ENCODE measurements at places on chromosomes 4 and X. TPM values are rescaled to one million over a fixed set of nuclear protein-coding genes. Genes with fewer than 3 reads are reported as not detected.
A peak's percentile ranks its signal among the peaks of the same experiment; 100 is the strongest.

TCEAL2 gene
- 28.0 TPM for total RNA-seq

MAGIX gene
- total RNA-seq: 1.8 TPM

GRCh38 chr4:169956091-169956843, 69.9 kb downstream of the MFAP3L start:
- no peak for ATAC-seq

DNA sequence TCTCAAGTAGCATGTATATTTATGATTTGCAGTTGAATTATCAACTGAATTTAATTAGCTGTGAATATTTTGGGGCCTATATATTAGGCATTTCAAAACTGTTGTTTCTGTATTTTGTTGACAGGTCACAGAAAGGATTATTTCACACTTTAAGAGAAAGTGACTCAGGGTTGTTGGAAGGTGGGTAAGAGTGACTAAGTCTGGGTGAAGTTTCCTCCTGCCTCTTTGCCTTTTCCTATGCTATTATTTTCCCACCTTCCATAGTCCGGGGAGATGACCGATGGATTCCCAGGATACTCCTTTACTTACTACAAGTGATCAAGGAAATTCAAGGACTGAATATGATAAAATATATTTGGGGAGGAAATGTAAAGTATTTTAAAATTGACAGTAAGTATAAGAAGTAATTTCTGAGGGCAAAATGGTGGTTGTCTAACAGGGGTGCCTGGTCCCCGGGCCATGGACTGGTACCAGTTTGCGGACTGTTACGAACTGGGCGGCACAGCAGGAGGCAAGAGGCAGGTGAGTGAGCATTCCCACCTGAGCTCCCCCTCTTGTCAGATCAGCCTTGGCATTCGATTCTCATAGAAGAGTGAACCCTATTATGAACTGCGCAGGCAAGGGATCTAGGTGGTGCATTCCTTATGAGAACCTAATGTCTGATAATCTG, 175.5 kb upstream of the GPRIN3 start:
- ATAC-seq: no peak

DNA sequence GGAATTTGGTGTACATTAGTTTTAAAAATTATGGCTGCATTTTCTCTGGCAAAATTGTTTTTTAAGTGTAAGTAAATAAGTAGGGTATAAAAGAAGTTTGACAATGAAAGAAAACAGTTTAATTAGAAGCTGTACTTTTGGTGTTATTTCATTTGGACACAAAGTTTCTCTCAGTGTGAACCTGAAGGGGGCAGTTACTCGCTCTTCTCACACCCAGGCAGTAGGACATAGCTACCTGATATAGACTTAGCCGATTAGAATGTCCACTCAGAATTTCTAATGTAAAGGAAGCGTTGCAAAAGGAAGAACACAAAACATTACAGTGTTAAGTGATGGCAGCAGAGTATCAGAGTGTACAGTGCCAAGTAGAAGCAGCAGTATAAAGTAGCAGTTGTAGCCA, 311.9 kb upstream of the TECRL start:
- no peak for ATAC-seq

GRCh38 chrX:153948847-153949805, 4.7 kb upstream of the RENBP start:
- ATAC-seq: no peak

- ATAC-seq: no peak
These were observed 51.5 kb upstream of the RAP2C start for GRCh38 chrX:132270699-132271098.

GRCh38 chr4:6452116-6452896, 20.1 kb downstream of the PPP2R2C start:
- no peak for ATAC-seq

GRCh38 chr4:1904042-1904441, 32.8 kb downstream of the NSD2 start:
- ATAC-seq: no peak

VCX gene
- 0.62 TPM for total RNA-seq

DNA sequence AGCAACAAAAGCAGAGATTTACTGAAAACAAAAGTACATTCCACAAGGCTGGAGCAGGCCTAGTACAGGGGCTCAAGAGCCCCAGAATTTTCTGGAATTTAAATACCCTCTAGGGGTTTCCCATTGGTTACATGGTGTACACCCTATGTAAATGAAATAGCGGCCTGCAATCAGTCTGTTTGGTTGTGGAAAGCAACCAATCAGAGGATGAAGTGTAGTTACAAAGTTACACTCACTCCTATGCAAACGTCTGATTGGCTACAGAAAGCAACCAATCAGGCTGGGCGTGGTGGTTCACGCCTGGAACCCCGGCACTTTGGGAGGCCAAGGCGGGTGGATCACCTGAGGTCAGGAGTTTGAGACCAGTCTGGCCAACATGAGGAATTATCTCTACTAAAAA, 13.8 kb upstream of the TXLNG start:
- ATAC-seq: no peak

DNA sequence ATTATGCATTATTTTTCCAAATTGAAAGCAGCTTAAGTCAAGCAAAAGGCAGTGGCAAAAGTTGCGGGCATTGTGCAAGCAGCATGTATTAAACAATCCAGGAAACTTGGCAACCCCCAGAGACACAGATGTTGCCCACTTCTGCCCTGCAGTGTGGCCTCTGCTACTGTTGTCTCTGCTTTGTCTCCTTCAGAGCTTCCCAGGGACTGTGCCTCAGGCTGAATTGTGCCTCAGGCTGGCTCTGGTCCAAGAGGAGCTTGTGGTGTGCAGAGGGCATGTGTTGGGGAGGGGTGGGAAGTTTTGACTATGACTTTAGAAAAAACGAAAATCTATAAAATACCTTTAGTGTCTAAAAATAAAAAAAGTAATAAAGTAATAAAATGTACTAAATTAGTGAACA, 201.4 kb downstream of the CCSER1 start:
- peak; percentile 100 for ATAC-seq

DNA sequence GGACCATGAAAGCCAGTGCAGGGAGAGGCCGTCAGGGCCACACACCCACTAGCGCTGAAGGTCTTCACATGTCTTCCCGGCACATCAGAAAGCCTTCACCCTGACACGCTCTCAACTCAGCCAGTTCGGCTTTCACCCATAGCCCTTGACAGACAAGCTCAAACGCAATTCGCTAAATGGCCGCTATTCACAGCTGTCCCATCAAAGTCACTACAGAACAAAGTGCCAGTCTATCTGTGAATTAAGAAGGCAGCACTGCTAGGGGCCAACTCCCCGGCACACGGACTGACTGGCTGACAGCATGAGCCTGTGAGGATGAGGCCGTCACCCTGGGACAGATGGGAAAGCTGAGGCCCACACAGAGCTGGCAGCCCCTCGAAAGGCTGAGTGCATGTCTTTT, 45.7 kb downstream of the ACOX3 start:
- peak; percentile 11 for ATAC-seq

GRCh38 chr4:86269354-86269753, 90.5 kb downstream of the MAPK10 start:
- peak; percentile 33 for ATAC-seq

TLR1 gene
- total RNA-seq: not detected

DNA sequence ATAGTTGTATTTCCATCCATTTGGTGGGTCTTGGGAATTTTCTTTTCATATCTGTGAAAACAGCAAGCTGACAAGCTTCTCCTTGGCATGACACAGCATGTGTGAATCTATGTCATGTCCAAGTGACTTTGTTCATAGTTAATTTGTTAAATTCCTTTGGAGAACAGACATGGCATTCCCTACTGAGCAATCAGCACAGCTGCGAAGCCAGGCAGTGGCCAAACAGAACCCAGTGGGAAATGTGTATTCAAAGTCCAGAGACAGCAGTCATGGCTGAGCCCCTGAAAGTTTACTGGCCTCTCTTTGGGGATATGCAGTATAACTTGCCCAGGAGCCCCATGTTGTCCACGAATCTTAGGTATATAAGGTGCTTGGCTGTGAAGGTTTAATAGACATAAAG, 474.7 kb downstream of the NKX6-1 start:
- no peak for ATAC-seq

- no peak for ATAC-seq
These were observed 3.1 kb downstream of the DCAF16 start for GRCh38 chr4:17807446-17807845.

FGFBP2 gene
- not detected for total RNA-seq

- ATAC-seq: no peak
These were observed 281.4 kb downstream of the PABPC4L start for GRCh38 chr4:133920236-133920635.

SULT1E1 gene
- total RNA-seq: 22.2 TPM

- no peak for ATAC-seq
These were observed 46.8 kb upstream of the BCOR start for GRCh38 chrX:40144576-40144975.

- no peak for ATAC-seq
These were observed 2.1 kb upstream of the KDR start for GRCh38 chr4:55127521-55127920.

- ATAC-seq: no peak
These were observed 17.2 kb downstream of the XPNPEP2 start for GRCh38 chrX:129755779-129756650.

NPFFR2 gene
- total RNA-seq: 0.27 TPM

GRCh38 chr4:112517067-112517634, 1.2 kb upstream of the NEUROG2 start:
- no peak for ATAC-seq

VCX2 gene
- total RNA-seq: not detected

- no peak for ATAC-seq
These were observed 3.5 kb downstream of the SPINK2 start for GRCh38 chr4:56817840-56818491.

All from motor neuron (in vitro differentiated cells).